Brain (organoid and tissue), 16 donors: ENCODE measurements at places on chromosomes 3 and 15. TPM values are rescaled to one million over a fixed set of nuclear protein-coding genes. Genes with fewer than 3 reads are reported as not detected.

Gene SOX14
- 0.15 TPM for polyA plus RNA-seq

Gene IL20RB
- 0.36 TPM for polyA plus RNA-seq

Gene TRPM1
- polyA plus RNA-seq, result not detected

Gene RASL12
- 9.1 TPM for polyA plus RNA-seq

Gene CHRNB4
- 1.5 TPM for polyA plus RNA-seq

Gene CHRM5
- polyA plus RNA-seq, result 4.4 TPM

Gene CLDN16
- polyA plus RNA-seq, result not detected

Gene COL8A1
- 1.4 TPM for polyA plus RNA-seq

Gene FRMD5
- 11.2 TPM for polyA plus RNA-seq

Gene CLEC3B
- 37.4 TPM for polyA plus RNA-seq

Gene SOX2
- polyA plus RNA-seq, result 120 TPM

Gene MGLL
- 58.2 TPM for polyA plus RNA-seq

Gene AQP9
- polyA plus RNA-seq, result 0.32 TPM

Gene MAP6D1
- polyA plus RNA-seq, result 47.5 TPM

Gene HYAL1
- polyA plus RNA-seq, result 1.6 TPM

Gene CAV3
- polyA plus RNA-seq, result not detected

Gene LYSMD4
- 4.5 TPM for polyA plus RNA-seq
